ENCODE measurements at places on chromosomes 11 and 22.

DNA sequence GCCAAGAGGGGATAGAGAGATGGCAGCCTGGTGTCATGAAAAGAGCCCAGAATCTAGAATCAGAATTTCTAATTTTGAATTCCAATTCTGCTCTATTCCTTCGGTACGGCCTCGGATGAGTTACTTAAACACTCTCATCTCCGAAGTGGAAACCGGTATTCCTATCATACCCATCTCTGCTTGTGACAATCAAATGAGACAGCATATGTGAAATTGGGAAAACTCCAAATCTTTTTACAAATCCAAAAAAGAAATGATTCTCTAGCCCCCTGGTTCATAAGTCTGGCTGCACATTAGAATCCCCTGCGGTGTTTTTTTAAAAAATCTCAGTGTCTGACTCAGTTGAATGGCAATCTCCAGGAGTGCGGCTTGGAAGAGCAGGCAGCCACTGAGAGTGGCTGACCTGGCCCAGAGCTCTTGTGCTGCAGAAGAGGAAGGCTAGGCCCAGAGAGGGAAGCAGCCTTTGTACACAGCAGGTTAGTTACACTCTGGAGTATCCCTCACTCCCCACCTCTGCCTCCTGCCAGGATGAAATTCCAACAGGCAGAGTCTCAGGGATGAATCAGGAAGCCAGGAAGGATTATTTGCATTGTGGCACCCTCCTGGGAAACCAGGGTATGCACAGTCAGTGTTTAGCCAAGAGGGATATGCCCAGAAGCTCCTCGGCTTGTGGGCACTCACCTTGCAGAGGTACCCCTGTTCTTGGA is 93.6 kb upstream of the ISX start:
- DNase-seq = no peak

DNA sequence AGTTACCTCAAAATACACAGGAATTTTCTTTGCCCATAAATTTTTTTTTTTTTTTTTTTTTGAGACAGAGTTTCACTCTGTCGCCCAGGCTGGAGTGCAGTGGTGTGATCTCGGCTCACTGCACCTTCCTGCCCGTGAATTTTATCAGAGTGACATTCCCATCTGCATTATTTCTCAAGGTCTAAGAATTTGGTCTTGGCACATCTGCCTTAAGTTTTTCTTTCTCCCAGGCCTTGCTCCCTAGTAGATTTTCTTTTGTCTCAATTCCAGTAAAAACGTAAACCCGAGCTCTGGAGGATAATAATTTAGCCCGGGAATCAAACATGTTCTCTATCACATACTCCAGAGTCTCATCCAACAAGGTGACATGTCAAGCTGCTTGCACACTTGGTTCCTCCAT is 12.4 kb downstream of the TRIM6 start:
- DNase-seq = no peak

- DNase-seq = no peak
Observed at GRCh38 chr22:29780748-29781676, 13.8 kb downstream of the UQCR10 start.

GRCh38 chr11:34907934-34908593 is 8.1 kb downstream of the APIP start:
- DNase-seq = no peak

GRCh38 chr22:38796262-38796957 is 2.5 kb upstream of the DNAL4 start:
- DNase-seq = no peak

DNA sequence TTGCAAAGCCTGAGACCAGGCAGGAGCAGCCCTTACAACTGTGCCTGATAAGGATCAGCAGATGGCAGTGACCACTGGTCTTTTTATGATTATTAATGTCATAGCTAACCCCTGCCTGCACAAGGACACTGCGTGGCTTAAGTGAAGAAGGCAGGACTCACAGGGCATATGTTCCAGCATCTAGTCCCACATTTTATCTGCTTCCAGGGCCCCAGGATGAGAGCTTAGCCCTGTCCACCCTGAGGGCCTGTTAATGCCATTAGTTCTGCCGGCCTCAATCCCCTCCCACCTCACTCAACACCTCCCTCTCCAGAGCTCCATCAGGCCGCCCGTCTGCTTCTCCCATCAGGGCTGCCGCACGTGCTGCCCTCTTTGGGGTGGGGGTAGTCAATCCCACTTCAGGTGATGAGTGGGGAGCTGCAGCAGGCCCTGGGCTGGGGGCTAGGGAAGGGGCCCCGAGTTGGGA is 33.1 kb upstream of the TSPAN18 start:
- DNase-seq = no peak

DNA sequence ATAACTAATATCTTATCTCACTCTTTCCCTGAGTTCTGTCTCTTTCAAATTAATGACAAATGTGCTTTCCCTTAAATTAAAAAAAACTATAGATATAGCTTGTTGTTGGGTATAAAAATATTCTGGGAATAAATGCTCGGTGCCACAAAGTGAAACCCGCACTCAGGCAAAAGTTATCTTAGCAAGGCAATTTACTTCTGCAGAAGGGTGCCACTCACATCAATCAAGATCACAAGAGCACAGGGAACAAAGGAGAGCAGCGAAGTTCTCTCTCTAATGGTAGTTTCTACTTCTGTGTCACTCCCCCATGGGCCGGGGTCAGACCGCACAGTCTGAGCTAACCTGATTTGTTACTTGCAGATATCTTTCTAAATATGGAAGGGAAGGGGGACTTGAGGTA is 4.7 kb upstream of the OR52N2 start:
- no peak for DNase-seq

GRCh38 chr11:9377036-9377435 is 7.4 kb upstream of the IPO7 start:
- DNase-seq = no peak

DNA sequence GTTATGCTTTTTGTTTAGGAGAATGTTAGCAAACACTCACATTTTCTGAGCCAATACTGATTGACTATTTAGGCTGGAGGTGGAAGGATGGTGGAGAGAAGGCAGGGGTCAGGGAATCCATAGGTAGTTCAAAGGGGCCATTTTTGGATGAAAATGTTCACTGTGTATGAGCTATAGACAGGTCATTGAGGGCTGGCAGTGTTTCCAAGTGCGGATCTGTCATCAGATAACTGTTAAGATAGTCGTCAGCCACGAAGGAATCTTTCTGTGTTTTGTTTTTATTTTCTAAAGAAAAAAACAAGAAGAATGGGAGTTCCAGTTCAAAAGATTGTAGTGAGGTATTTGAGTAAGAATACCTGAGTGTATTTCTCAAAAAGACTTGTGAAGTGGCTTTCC is 3.1 kb downstream of the KCNJ5 start:
- no peak for DNase-seq

GRCh38 chr11:113119074-113119473 is 157.9 kb downstream of the NCAM1 start:
- no peak for DNase-seq

DNA sequence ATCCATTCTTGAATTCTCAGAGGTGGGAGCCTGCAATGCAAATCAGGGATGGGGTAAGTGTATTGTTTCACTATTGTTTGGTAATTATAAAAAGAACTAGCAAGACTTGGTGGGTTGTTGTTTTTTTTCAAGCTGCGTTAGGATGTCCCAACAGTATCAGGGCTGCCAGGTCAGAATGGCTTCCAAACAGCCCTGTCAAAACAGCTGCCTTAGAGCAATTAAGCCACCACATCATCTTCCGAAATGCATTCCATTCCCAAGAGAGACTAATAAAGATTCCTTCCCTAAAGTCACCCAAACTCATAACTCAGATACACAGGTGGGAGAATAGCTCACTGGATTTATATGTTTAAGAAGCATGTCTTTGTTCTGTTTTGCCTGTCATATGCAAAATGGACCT is 23.5 kb downstream of the BBOX1 start:
- DNase-seq = no peak

DNA sequence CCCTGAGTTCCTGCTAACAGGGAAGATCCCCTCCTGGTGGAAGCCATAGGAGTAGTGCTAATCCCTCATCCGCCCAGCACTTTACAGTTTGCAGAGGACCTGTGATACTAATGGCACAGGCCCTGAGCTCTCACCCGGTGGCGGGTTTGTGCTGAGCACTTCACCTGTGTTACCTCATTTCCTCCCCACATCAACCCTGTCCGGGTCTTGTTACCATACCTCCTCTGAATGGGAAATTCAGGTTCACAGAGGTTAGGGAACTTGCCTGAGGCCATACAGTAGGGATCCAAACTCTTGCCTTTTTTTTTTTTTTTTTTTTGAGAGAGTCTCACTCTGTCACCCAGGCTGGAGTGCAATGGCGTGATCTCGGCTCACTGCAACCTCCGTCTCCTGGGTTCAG is 25.2 kb downstream of the CAPN1 start:
- DNase-seq = no peak

GRCh38 chr22:24315367-24315966 is 44.8 kb downstream of the SPECC1L start:
- DNase-seq = no peak

DNA sequence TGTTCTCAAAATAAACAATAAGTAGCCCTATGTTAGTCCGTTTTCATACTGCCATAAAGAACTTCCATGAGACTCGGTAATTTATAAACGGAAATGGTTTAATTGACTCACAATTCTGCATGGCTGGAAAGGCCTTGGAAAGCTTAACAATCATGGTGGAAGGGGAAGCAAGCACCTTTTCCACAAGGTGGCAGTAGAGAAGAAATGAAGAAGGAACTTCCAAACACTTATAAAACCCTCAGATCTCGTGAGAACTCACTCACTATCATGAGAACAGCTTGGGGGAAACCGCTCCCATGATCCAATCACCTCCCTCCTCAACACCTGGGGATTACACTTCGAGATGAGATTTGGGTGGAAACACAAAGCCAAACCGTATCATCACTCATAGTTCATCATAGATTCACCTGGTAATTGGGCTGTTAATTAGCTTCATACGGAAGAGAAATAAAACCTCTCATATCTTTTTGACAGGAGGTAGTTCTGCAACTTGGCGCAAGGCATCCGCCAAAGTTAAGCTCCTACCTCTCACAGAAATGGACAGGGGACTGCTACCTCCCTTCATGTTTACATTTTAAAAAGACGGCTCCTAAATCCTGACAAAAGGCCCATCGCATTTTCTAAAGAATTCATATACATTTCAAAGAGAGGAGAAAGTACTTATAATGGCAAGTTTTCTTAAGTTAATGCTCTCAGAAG is 49.0 kb downstream of the MUC15 start:
- no peak for DNase-seq

DNA sequence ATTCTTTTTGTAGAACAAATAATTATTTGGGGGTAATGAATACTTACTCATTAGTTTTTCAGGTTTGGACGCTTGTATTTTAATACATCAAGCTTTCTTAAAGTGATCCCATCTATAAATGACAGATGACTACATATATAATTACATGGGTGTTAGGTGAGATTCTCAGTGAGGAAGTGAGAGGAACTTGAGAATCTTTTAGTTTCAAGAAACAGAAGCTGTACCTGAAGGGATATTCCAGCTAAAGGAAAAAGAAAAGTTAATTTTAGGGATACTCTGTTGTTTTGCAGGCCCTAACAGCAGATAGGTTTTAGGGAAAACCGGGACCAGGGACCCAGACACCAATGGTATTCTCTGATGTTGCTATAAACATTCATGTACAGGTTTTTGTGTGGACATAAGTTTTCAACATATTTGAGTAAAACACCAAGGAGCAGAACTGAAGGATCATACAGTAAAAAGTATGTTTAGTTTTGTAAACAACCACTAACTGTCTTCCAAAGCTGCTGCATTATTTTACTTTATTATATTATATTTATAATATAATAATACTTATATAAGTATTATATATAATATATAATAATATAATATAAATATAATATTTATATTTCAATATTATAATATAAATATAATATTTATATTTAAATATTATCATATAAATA is 24.1 kb upstream of the PHOX2A start:
- DNase-seq = no peak

DNA sequence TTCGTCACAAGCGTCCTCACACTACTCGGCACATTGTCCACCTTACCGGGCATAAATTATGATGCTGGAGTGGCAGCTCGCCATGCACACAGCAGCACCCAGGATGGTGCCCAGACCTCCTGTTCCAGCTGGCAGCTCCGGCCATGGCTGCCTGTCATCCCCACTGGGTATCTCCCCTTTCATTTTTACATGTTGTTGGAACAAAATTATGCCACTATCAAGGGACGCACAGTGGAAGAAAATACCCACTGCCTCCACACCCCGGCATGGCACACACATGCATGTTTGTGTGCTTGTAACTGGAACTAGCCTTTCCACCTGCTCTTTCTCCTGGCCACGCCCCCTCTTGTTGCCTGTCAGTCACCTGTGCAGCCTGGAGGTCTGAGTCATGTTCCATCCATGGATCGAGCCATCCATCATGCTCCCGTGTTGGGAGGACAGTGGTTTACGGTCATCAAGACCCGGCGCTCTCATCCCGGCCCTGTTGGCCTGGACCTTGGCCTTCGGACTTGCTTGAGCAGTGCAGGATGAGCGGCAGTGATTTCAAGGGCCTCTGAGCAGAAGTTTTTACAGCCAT is 1069.6 kb downstream of the BRD1 start:
- DNase-seq = no peak

DNA sequence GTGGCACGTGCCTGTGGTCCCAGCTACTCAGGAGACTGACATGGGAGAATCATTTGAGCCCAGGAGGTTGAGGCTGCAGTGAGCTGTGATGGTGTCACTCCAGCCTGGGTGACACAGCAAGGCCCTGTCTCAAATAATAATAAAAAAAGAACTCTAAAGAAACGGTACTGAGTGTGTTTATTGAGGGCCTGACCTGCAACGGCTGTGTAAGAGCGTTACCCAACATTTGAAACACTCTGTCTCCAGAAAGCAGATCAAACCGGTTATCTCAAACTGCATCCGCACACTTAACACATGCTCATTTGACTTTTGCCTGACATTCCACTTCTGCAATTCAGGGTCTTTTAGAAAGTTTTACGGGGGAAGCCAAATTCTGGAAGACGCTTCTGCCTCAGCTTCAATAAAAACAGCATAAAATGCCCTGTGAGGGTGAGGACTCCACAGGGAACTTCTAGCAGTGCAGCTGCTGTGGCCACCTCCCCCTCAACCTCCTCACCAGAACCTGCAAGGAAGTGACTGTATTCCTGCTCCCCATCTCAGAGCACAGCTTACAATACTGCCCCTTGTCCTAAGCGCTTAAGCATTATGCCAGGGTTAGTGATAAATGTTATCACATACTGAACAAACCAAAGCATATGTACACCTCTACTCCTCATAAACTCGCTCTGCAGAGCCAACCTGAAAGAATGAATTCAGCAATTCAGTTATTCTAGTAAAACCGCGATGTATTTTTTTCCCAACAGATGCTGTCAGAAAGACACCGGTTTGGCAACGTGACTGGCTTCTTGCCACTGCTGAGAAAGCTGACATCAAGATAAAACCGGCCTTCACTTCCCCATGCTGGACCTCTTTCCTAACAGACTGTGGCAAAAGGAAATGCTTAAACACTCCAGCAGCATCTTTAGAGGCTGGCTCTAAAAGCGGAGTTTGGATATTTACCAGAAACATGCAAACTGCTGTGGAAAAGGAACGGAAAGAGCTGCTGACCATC is 52.2 kb downstream of the PRDM10 start:
- no peak for DNase-seq

Data from central memory CD4-positive, alpha-beta T cell (primary cell).